ENCODE measurements at places on chromosomes 1 and 21.

GRCh38 chr1:234852659-234853058 is 242.7 kb upstream of the IRF2BP2 start:
- no peak for DNase-seq

GRCh38 chr1:237120683-237121082 is 78.7 kb downstream of the RYR2 start:
- DNase-seq: no peak

- DNase-seq: no peak
Observed at GRCh38 chr1:221256773-221257172, 377.5 kb downstream of the HLX start.

DNA sequence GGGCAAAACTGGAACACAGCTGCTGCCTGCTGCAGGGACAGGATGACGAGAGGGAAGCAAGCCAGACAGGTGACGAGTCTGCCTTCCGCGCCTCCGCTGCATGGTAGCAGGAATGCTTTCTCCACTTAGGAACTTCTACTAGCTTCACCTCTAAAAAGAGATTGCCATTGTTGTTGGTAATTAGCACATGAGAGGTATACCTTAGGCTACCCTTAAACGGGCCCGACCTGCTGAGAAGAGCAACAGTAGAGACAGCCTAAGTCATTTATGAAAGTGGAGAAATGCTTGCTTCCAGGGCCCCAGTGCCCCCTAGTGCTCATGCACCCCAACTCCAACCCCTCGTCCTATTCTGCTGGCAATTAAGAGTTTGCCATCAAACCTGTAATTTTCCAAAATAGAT is 96.9 kb upstream of the AKT3 start:
- DNase-seq: no peak

DNA sequence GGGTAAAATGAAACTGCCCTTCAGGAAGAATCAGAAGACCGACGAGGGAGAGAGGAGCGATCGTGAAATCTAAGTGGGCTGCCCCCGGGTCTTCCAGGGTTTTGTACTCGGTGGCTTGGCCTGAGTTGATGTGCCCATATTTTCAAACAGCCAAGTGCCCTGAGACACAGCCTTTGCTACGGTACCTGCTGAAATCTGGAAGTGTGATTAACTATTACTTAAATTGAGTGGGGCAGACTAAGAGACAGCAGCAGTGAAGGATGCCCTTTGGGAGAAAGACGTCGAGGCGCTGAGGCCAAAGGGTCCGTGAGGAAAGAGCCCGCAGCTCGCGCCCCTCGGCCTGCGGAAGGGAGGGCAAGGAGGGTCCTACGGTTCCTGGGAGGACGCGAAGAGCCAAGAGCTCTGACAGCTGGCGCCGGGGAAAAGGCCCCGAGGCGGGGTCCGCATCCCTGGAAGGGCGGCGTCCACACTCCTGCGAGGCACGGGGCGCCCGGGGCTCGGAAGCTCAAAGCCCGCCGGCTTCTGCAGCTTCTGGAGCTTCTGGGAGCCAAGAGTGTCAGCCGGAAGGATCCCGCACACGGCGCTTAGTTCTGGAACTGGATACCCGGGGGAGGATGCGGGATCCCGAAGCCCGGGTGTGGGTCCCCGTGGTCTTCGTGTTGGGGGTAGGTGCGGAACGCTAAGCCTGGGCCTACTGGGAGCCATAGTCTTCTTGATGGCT is 15.4 kb upstream of the RNU1-4 start:
- no peak for DNase-seq

- DNase-seq: no peak
Observed at GRCh38 chr21:25688275-25689155, 46.2 kb downstream of the ATP5PF start.

GRCh38 chr1:153400244-153400643 is 9.4 kb upstream of the S100A8 start:
- no peak for DNase-seq

DNA sequence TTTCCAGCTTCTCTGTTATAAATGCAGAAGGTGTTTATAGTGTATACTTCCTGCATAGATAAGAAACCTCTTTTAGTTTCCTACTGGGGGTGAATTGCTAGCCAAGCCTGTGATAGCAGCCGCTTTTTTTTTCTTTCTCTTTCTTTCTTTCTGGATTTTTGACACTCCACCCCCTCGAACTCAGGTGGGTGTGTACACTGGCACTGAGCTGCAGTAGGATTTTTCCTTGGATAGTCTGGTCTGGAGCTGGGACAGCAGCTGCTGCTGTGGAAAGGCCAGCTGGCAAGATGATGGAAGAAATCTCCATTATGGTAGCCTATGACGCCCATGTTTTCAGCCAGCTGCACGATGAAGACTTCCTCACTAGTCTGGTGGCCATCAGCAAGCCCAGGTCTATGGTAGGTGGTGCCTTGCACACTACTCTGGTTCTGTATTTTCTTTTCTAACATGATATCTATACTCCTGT is 122.5 kb upstream of the CACYBP start:
- DNase-seq: no peak

- peak; percentile 74 for DNase-seq
Observed at GRCh38 chr1:203278082-203278884, 27.0 kb upstream of the BTG2 start.

- DNase-seq: peak; percentile 86
Observed at GRCh38 chr1:31396633-31397351, 16.2 kb upstream of the SERINC2 start.

DNA sequence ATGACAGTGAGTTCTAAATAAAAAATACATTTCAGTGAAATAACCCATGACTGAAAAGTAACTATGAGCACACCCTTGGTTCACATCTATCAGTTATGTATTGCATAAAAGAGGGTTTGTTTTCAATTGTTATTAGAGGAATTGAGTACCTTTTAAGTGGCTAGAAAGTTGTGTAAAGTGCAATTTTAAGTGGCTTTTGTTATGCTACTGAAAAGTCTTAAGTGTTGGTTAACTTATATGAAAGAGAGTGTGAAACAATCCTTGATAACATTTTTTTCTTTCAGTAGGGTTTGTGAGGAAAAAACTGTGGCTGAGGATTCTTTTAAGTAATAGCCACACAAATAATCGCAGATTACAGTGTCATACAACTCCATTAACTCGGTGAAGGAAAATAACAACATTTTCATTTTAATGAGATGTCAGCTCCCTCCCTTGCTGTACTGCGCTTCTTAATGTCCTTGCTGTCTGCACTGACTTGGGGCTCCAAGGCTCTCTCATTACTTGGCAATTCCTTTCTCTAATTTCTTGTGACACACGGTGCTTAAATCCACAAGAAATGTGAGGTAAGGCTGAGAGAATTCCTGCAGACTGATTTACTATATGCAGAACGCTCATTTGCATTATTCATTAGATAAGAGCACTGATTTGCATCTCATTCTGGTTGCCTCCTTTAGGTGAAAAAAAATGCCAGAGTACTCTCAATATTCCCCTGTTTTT is 40.6 kb downstream of the NTNG1 start:
- peak; percentile 38 for DNase-seq

DNA sequence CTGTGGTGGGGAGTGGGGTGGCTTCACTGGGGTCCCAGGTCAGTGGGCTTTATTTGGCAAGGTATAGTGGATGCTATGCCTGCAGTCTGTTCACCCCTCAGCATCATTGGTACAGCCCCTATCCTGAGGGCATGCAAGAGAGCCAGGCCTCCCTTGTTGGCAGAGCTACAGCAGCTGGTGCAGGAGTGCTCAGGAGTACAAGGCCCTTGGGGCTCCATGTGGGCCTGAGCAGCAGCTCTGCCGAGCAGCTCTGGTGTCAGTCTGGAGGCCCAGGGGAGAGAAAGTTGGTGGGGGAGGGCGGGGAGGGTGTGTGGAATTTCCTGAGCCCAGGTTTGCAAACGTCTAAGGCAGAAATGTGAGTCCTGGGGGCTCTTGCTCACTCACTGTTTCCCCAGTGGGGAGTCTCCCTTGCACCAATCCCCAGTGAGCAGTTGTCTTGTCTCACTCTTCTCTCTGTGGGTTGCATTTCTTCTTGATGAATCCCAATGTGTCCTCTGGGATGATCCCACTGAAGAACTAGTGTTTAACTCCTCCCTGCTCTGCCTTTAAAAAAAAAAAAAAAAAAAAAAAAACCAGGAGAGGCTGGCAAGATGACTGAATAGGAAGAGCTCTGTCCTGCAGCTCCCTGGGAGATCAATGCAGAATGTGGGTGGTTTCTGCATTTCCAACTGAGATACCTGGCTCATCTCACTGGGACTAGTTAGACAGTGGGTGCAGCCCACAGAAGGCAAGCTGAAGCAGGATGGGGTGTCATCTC is 39.5 kb upstream of the CYP4X1 start:
- DNase-seq: no peak

- DNase-seq: no peak
Observed at GRCh38 chr21:14114251-14114650, 96.5 kb downstream of the LIPI start.

DNA sequence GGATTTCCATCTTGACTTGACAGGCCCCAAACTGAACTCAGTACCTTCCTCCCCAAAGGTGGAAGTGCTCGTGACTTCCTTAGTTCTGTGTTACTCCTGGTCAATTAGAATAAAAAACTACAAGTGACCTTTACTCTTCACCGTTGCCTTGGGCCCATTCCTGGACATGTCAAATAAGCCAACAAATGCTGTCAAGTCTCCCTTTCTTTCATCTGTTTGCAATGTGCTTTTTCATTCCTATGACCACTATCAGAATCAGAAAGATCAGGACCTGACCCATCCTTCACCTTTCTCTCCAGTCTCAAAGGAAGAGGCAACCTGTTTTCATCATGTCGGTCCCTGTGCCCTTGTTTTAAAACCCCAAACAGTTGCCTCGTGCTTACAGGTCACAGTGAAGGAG is 4.9 kb upstream of the KCNJ10 start:
- no peak for DNase-seq

GRCh38 chr1:228073857-228074545 is 8.5 kb upstream of the ARF1 start:
- no peak for DNase-seq

DNA sequence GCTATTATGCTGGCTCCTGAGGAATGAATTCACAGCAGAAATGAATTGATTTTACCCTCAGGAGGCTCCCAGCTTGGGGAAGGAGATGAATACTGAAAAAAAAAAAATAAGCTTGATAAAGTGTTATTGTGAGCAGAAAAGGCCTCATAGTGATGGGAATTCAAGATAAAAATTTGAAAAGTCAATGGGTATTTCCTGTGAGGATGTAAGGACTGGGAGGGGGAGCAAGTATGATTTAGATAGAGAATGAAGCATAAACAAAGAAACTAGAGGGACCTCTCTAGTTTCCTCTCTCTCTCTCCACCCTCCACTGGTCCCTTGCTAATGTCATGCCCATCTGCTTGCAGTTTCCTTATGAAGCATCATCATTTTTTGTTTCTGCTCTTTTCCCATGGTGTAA is 439.0 kb upstream of the PLXNA2 start:
- no peak for DNase-seq

DNA sequence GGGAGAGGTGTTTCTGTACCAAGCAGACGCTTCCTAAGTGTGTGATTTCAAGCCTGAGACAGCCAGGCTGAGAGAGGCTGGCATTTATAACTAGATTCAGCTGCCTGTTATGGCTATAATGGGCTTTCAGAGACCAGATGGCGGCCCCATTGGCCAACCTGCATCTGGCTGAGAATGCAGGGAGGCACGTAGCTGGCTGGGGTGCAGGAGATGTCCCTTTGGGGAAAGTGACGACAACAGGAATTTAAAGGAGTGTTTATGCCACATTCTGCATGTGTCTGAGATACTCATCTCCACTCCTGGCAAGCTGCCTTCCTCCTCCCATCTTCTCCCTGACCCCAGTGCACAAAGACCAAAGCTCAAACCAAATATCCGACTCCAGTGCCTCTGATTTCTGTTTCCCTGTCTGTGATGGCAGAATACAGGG is 21.3 kb upstream of the CCDC190 start:
- no peak for DNase-seq

GRCh38 chr21:45852886-45853400 is 128.6 kb upstream of the COL6A1 start:
- DNase-seq: no peak
